ENCODE measurements at places on chromosomes 7 and 10.
A peak's percentile ranks its signal among the peaks of the same experiment; 100 is the strongest.

GRCh38 chr10:118508863-118509262 lies 86.6 kb downstream of the PRLHR start:
- DNase-seq = no peak

- DNase-seq = no peak
These were observed 16.6 kb downstream of the JAZF1 start for GRCh38 chr7:28163949-28164348.

- DNase-seq = no peak
These were observed 268.1 kb downstream of the CAMK1D start for GRCh38 chr10:12617191-12618175.

DNA sequence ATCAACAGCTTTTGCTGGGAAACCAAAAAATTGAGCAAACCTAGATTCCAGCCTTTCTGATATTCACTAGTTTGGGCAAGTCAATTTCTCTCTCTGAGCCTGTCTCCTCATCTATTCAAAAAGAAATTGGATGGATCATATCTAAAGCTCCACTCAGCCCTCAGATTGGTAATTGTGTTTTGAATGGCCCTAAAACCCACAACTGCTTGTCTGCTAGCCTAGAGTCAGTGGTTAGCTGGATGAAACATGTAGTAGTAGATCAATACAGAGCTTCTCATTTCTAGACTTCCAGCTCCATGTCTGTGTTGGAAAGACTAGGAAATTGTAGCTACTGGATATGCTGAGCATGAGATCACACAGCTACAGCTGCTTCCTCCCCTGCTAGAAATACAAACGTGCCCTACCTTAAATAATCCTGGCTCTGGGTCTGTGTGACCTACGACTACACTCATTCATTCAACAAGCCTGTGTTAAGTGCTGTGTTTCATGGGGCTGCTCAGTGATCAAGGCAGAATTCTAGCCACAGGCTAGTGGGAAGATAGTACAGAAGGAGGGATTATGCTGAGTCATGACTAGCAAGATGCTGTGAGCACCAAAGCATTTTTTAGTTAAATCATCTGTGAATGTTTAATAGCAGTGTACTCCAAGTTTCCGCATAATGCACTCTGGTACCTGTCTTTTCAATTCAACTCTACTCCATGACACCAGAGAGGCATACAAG lies 15.7 kb downstream of the DNTT start:
- no peak for DNase-seq

GRCh38 chr10:99339077-99339476 lies 9.9 kb downstream of the CNNM1 start:
- DNase-seq = no peak

GRCh38 chr7:17466216-17466615 lies 167.8 kb downstream of the AHR start:
- no peak for DNase-seq

GRCh38 chr7:55438085-55438756 lies 73.1 kb downstream of the LANCL2 start:
- DNase-seq = no peak

DNA sequence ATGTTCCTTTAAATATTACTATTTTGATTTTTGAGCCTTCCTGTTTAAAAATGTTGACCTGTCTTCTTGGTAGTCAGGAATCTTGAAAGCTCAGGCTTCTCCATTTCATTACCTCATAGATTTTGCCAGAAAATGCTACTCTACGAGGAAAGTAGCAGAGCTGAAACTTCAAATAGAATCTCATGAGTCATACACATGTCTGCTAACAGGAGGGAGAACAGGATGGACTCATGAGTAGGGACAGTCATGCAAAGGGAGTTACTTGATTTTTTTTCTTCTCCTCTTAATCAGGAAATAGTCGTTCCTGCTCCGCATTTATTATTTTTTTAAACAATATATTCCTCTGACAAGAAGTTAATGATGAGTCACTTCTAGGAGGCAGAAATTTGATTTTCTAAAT lies 37.0 kb upstream of the MINDY3 start:
- no peak for DNase-seq

DNA sequence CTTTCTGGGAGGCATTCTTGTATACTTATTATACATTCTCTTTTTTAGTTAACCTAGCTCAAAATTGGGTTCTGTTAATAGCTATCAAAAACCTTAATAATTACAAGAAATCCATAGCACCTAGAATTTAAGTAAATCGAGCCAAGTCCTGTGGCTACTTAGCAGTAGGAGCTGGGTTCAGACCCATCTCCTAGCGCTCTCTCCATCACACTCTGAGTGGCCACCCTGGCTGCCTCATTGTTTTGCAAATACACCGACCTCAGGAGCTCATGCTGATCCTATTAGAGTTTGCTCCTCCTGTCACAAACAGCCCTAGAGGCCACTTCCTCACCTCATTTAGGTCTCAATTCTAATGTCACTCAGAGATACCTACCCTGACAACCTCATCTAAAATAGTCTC lies 46.2 kb upstream of the OSBPL3 start:
- no peak for DNase-seq

DNA sequence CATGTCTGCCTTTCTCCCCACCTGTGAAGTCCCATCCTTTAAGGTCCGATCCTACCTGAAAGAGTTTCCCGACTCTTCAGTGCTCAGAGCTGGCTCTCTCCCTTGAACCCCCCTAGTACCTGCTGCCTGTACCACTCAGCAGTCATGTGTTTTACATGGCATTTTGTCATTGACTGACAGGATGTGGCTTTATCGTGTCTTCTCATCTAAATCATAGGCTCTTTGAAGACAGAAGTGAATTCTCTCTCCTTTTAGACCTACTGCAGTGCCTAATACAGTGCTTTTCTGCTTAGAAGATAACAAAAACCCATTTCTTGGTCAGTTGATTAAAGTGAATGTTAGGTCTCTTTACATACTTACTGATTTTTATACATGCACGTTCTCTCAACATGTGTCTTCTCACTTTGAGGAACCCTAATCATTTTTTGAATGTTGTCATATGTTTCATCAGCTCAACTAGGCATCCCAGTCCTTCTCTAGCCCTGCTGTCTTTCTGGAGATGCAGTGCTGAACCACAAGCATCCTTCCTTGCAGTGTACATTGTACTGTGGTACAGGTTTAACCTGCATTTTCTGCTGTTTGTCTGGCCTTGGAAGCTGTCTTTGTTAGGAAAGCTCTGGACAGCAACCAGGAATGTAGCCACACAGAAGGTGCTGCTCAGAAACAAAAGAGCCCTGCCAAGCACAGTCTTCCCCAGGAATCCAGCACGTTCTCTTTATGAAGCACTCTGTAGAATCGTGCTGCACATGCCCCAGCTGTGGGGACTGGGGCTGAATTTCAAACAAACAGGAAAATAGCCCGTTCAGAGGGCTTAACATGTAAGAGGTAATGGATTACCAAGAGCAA lies 28.1 kb upstream of the LRRC4 start:
- DNase-seq = no peak

- DNase-seq = no peak
These were observed 64.0 kb downstream of the TACR2 start for GRCh38 chr10:69352569-69353264.

DNA sequence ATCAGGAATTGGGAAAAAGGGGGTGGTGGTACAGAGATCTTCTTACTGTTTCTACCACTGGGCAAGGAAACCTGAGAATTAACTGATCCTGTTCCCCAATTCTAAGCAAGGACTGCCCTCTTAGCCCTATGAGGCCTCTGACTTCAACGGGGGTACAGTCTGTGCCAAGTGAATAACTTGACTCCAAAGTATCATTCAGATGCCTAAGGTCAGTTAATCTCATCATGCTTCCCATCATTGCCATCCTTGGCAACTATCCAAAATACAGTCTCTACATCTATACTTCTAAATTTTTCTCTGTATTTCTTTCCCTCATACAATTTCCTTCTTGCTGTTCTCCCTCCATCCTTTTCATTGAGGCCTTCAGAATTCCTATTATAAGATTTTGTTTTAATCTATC lies 10.5 kb downstream of the PPP3CB start:
- no peak for DNase-seq

DNA sequence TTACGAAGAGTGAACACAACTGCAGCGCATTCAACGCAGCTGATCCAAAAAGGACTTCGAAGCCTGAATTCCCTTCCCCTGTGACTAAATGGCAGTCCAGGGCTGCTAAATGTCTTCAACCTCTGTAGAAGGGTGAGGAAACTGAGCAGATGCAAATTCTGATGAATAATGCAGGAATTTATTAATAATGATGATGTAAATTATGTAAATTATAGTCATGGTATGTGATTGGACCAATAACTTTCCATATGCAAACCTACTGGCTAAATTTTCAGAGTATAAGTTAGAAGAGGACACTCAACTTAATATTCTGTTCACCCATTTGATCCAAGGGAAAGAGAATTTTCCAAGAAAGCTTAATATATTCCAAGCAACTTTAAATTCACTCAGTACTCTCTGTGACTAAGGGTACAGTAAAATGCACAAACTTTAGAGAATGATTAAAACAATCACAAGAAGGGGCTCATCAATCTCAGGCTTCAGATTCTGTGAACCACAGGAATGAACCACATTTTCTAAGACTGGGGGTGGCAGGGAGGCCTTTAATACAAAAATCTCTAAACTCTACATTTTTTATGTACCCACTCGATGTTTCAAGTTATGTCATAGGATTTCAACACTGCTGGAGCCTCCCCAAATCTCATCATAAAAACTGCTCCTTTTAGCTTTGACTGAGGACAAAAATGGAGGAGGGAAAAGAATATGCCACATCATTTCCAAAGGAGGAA lies 3.5 kb downstream of the FGFR2 start:
- DNase-seq = no peak

DNA sequence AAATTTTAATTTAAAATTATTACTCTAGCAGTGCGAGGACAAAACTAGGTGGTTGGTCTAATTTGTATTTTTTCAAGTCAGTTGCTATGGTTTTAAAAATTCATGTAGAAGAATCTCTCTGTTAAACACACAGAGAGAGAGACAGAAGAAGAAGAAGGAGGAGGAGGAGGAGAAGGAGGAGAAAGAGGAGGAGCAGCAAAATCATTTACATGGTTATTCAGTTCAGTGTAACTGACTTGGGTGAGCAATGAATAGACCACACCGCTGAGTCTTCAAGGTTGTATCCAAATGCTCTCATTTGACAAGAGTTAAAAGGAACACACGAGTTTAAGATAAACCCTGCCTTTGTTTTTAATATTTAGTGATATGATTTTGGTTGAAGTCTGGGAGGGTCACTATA lies 131.1 kb downstream of the PDE1C start:
- no peak for DNase-seq

GRCh38 chr10:62056698-62057097 lies 155.2 kb downstream of the ARID5B start:
- no peak for DNase-seq

DNA sequence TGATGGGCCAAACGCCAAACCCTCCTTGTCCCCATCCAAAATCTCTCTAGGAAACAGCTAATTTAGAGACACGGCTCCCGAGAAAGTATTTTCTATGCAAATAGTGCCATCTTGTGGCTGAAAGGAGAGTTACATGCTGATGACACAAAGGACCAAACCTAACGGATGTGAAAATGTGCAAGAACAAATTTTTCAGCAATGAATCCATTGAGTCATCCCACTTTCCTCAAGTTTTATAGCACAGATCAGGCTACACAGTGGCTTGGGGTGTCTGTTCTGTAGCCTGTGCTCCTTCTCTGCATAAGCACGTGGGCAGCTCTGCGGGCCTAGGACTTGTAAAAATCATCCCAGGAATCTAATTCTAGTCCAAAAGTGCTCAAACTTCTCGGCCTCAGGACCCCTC lies 154.8 kb upstream of the PRR15 start:
- DNase-seq = peak; percentile 17

- no peak for DNase-seq
These were observed 37.0 kb upstream of the GOT1 start for GRCh38 chr10:99467236-99467999.

- no peak for DNase-seq
These were observed 94.7 kb downstream of the DYNC2I1 start for GRCh38 chr7:158950914-158951635.

GRCh38 chr7:117963264-117964197 lies 90.3 kb upstream of the CTTNBP2 start:
- no peak for DNase-seq

DNA sequence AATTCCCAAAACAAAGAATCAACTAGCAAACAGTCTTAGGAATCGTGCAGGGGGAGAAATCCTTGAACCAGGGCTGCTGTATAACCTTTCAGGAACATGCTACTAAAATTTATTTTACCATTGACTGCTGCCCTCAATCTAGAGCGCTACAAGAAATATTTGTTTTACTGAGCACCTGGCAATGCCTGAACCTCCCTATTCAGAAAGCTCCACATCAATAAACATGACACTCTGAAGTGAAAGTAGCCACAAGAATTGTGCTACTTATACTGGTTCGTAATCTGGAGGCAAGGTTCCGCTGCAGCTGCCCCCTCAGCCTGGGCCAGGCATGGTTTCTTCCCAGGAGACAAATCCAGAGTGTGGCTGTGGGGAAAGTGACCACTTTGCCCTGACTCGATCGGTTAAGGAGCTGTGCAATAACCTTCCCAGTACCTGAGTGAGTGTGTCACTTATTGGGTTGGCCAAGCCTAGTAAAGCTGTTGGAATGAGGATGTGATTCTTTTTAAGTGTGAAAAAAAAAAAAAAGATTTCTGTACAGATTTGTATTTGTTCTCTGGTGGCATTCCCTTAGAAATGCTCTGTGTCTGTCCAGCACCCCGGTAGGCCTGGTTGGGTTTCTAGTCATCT lies 7.7 kb downstream of the VWA2 start:
- DNase-seq = no peak

DNA sequence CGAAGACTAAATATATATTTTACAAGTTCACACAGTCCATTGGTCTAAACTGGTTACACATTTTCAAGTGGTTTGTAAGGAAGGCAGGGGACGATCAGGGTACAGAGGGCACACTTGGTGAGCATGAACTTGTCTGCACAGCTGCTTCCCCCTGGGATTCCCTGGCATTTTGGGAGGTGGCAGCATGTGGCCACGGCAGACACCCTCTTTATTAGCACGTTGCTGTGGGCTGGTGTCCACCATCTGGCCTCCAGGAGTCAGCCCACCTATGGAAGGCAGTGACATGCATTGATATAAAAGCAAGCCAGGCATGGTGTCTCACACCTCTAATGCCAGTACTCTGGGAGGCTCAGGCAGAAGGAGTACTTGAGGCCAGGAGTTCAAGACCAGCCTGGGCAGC lies 350.2 kb downstream of the TYW1 start:
- no peak for DNase-seq

DNA sequence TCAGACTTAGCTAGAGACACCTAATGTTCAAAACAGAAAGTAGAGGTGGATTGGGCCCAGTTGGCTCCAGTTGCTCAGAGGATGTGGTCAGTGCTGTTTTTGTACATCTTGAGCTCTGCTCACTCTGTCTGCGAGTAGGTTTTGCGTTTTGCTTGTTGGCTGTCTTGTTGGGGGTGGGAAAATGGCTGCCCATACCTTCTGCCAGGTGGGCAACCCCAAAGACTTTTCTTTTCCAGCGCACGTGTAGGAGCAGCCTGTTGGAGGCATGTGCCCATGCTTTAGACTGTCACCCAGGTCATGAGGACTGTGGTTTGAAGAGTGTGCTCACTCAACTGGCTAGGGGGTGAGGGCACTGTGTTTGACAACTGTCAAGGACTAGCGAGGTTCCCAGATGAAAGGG lies 73.9 kb downstream of the KAT6B start:
- no peak for DNase-seq

- DNase-seq = no peak
These were observed 28.7 kb downstream of the DGKI start for GRCh38 chr7:137818036-137818435.

GRCh38 chr7:13792208-13792607 lies 197.3 kb downstream of the ETV1 start:
- no peak for DNase-seq

- DNase-seq = no peak
These were observed 34.1 kb downstream of the NUDT1 start for GRCh38 chr7:2276107-2276506.

All from stimulated activated CD8-positive, alpha-beta memory T cell treated with anti-CD3 and anti-CD28 coated beads, Interleukin-7, amount 100 ng/mL, for 4 hours (primary cell).